Colonic mucosa (tissue), 4 donors: ENCODE measurements at places on chromosomes 5 and 9.

DNA sequence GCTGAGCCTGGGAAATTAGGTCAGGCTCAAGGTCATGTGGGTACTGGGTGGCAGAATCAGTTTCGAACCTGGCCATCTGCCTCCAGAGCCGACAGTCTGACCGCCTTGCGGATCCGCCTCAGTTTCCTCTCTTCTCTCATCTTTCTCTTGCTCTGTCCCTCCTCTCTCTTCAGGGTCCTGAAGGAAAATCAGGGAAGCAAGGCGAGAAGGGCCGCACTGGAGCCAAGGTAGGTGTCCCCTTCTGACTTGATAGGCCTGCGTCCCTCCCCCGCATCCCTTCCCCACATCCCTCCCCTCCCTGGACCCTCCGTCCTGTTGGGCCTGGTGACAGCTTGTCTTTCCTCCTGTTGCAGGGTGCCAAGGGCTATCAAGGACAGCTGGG is 40.8 kb upstream of the ORM1 start:
- no peak for DNase-seq

- DNase-seq, result no peak
Measured at GRCh38 chr5:135593886-135594285, 15.1 kb upstream of the CXCL14 start.

DNA sequence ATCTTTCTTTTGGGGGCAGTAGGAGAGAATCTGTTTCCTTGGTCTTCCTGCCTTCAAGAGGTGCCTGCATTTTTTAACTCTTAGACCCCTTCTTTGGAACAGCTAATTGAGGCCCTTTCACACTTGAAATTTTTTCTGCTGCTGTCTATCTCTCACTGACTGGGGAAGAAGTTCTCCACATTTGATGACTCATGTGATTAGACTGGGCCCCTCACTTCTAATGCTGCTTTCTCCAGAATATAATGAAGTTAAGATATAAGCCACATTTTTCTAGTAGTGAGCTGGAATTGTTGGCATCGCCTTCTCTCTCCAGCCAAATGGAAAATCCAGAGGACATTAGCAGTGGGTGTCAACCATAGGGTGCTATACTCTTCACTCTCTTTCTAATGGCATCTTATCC is 12.4 kb downstream of the ZNF474 start:
- no peak for DNase-seq

GRCh38 chr9:21853414-21853813 is 51.0 kb downstream of the MTAP start:
- no peak for DNase-seq

- no peak for DNase-seq
Measured at GRCh38 chr9:14958989-14959388, 48.8 kb upstream of the FREM1 start.

GRCh38 chr5:173891308-173892116 is 3.4 kb downstream of the CPEB4 start:
- DNase-seq, result no peak

DNA sequence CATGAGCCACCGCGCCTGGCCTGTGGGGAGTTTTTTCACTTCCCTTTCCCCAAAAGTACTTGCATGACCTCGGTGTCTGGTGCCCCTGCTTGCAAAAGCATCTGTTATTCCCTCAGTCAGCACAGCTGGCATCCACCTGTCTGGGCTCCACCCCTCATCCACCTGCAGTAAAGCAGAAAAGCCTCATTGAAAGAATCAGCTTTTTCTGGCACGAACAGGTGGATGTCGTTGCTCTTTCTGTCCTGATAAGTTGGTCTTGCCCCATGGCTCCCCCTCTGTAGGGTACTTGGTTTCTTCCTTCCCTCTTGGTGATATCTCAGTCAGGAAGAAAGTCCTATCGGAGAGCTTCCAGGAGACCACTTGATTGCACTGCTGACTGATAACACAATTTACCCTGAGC is 37.4 kb downstream of the WWC1 start:
- DNase-seq, result peak; percentile 83

DNA sequence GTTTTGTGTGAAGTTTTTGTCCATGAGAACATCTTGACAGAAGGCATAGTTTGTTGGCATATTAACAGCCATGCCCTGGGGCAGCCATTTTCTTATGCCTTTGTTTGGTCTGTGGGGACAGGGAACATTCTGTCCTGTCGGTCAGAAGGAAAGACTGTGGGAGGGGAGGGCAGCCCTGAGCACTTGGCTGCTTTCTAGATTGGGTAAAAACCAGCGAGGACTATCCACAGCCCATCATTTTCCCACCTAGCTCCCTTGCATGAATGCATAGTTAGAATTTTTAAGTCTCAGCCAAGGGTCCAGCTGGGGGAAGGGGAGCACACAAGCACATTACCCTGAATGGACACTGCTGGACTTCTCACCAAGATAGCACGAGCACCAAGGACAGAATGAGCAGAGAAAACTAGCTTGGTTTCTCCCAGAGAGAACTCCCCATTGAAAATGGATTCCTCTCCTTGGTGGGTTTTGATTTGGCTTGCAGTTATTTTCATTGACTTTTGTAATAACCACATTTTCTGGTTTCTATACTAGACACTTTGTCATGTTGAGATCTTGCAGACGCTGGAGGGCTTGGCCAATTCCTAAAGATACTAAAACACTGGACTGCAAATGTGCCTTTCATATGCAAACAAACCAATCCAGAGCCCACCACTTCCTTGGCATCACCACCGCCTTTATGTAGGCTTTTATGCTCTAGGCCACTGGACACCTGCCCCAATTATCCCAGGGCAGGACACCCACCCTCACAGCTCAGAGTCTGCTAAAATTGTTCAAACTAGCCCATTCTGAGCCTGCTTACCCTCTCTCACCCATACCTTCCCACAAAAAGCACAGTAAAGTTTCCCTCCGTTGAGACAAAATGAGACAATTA is 129.9 kb downstream of the BOD1 start:
- DNase-seq, result no peak

GRCh38 chr9:94813379-94813778 is 86.9 kb downstream of the AOPEP start:
- DNase-seq, result no peak

- no peak for DNase-seq
Measured at GRCh38 chr9:404234-404633, 189.6 kb downstream of the DOCK8 start.

GRCh38 chr9:129610473-129611306 is 10.2 kb downstream of the C9orf50 start:
- DNase-seq, result peak; percentile 83

DNA sequence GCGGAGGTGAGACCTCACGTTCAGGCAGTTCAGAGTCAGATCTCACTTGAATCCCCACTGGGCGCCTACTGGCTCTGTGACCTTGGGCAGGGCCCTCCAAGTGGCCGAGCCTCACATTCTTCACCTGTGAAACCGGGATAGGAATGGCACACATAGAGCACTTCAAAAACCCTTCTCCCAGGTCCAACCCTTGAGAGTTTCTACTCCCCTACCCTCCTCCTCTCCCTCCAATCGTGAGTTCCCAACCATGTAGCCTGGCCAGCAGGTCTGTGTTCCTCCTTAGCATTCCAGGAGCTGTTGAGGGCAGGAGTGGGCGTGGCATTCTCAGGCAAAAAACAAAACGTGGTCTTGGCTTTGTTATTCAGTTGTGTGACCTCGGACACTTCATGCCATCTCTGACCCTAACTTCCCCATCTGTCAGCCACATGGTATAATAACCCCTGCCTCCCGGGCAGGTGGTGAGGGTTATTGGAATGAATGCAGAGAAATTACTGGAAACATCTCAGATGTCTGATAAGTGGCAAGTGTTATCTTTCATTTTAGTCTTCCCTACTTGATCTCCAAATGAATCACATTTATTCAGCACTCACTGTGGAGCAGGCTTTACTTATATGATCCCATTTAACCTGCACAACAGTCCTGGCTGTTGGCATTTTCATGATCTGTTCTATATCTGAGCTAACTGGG is 112.8 kb upstream of the BOD1 start:
- DNase-seq, result no peak

- DNase-seq, result no peak
Measured at GRCh38 chr5:151683986-151684588, 2.6 kb downstream of the SPARC start.

- DNase-seq, result no peak
Measured at GRCh38 chr5:153456354-153456753, 34.1 kb upstream of the GRIA1 start.

DNA sequence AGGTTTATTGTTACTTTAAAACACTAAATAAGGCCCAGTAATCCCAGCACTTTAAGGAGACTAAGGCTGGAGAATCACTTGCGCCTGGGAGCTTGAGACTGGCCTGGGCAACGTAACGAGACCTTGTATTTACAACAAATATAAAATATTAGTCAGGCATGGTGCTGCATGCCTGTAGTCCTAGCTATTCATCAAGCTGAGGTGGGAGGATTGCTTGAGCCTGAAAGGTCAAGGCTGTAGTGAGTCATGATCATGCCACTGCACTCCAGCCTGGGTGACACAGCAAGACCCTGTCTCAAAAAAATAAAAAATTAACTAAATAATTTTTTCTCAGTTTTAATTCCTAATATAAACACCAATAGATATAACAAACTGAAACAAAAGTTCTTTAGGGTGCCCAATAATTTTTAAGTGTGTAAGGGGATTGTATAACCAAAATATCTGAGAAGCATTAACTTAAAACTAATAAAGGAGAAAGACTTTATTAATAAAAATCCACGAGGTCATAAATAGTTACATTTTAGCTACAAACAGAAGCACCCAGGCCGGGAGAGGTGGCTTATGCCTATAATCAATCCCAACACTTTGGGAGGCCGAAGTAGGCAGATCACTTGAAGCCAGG is 32.7 kb downstream of the FAM13B start:
- DNase-seq, result no peak

GRCh38 chr9:127519301-127520166 is 68.2 kb downstream of the LRSAM1 start:
- DNase-seq, result peak; percentile 15

GRCh38 chr5:109191153-109191558 is 218.6 kb downstream of the PJA2 start:
- DNase-seq, result peak; percentile 39

GRCh38 chr9:97405551-97405950 is 6.3 kb upstream of the TDRD7 start:
- no peak for DNase-seq

- DNase-seq, result no peak
Measured at GRCh38 chr5:33238826-33239695, 201.7 kb upstream of the TARS1 start.

GRCh38 chr5:149267241-149267973 is 4.3 kb upstream of the AFAP1L1 start:
- no peak for DNase-seq

GRCh38 chr5:61701877-61702602 is 370.0 kb downstream of the ZSWIM6 start:
- DNase-seq, result no peak

GRCh38 chr9:32456564-32456963 is 69.4 kb downstream of the RIGI start:
- no peak for DNase-seq

GRCh38 chr9:13847270-13847669 is 466.7 kb downstream of the NFIB start:
- no peak for DNase-seq

DNA sequence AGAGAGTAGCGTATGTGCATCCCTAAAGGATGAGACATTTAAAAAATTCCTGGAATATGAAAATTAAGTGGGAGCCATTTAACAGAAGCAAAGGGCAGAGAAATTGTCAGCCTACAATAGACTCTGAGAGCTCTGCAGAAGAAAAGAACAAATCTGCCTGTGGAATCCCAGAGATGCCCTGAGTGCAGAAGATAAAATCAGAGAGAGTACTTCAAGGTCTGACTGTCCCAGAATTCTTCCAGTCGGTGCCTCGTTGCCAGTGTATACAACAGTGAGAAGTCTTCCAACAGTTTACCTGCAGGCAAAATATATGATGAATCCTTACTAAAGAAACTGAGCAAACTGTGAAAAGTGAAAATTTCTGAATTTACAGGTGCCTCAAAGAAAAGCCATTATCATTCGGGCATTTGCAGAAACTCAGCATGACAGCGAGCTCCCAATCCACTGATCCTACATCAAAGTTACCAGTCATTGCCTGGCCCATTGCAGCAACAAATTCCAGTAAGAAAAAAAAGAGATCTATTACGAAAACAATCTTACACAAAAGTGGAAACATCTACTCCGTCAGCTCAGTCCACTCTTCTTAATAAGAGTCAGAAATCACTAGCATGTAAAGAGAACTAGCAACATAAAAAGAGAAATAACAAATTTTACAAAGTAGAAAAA is 92.8 kb upstream of the VCAN start:
- no peak for DNase-seq

DNA sequence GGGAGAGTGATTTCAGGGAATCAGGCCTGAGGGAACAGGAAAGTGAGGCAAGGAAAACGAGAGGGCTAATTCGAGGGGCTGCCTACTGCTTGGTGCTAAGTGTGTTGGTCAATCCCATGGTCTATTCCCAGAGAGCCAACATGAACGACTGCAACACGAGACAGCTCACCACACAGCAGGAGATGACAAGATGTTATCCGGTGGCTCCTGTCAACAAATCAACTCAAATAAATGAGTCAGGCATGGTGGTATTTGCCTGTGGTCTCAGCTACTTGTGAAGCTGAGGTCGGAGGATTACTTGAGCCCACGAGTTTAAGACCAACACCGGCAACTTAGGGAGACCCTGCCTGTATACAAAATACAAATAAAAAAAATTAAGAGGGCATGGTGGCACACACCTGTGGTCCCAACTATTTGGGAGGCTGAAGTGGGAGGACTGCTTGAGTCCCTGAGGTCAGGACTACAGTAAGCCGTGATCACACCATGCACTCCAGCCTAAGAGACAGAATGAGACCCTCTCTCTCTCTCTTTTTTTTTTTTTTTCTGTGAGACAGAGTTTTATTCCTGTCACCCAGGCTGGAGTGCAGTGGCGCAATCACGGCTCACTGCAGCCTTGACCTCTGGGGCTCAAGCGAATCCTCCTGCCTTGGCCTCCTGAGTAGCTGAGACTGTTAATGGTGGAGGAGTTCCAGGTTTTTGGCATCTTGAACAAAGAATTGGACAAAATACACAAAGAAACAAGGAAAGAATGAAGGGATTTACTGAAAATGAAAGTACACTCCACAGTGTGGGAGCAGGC is 9.0 kb upstream of the FAF2 start:
- DNase-seq, result no peak

DNA sequence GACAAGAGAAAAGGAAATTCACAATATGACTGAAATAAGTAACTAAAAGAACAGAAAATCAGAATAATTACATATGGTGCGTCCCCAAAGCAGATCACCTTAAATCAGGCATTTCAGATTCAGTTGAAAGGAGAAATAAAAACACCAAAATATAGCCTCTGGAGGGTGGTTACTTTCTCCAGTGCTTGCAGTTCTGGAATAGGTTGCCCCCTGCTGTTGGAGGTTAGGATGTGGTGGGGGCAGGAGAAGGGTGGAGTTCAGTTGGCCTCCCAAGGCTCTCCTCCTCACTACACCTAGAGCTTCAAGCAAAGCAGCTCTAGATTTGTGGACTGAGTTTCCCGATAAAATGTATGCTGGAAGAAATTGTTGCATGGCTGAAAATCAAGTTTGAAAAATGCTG is 338.2 kb upstream of the TLE4 start:
- no peak for DNase-seq

- no peak for DNase-seq
Measured at GRCh38 chr9:135618866-135619598, 20.3 kb downstream of the GLT6D1 start.
